Activated CD4-positive, alpha-beta T cell treated with anti-CD3 and anti-CD28 coated beads, Interleukin-2, amount 50 U/mL, for 48 hours (primary cell): ENCODE measurements at places on chromosomes 4 and X.
A peak's percentile ranks its signal among the peaks of the same experiment; 100 is the strongest.

- peak; percentile 49 for DNase-seq
Measured at GRCh38 chr4:81913427-81913879, 441.7 kb upstream of the RASGEF1B start.

- no peak for DNase-seq
Measured at GRCh38 chrX:52270453-52271116, 85.9 kb downstream of the MAGED4 start.

- no peak for DNase-seq
Measured at GRCh38 chr4:142169216-142169615, 532.8 kb downstream of the IL15 start.

DNA sequence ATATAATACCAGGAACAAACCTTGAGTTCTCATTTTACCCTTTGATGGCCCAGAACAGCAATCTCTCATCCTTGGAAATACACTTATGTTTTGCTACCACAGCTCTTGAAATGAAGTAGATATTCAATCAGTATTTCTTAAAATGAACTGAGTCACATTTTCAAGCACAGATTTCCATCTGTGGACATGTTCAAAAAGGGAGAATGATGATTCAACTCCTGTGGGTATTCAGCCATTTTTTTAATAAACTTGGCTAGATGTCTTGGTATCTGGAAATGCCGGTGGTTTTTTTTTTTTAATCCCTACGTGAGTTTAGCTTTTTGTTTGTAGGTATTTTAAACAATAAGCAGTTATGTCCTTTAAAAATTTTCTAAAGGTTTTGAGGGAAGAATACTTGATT is 64.2 kb upstream of the TRPC5OS start:
- no peak for DNase-seq

- no peak for DNase-seq
Measured at GRCh38 chr4:101306225-101306624, 41.1 kb downstream of the PPP3CA start.

- DNase-seq = peak; percentile 61
Measured at GRCh38 chrX:150482537-150483206, 85.7 kb upstream of the MTM1 start.

GRCh38 chr4:146833530-146833929 is 112.1 kb downstream of the TTC29 start:
- DNase-seq = no peak

DNA sequence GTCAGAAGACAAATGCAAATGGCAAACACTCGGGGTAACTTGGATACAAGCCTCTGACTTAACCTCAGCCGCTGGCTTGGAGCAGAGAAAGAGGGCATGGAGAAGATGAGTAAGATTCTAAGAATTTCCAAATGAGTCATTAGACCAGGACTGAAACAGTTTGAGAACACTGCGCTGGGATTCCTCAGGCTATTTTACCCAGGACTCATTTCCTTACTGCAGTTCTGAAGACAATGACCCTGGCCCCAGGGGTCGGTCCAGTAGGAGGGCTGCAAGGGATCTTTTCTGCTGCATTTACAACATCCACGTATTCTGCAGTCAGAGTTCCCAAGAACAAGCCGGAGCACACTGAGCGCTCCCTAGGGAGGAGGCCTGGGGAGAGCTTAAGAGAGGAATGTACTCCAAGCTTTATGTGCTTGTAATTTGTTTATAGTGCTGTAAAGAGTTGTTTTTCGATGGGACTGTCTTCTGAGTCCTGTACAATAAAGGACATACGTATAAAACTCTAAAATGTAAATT is 27.3 kb upstream of the SORBS2 start:
- no peak for DNase-seq
